ENCODE measurements at places on chromosomes 4 and X.
A peak's percentile ranks its signal among the peaks of the same experiment; 100 is the strongest.

DNA sequence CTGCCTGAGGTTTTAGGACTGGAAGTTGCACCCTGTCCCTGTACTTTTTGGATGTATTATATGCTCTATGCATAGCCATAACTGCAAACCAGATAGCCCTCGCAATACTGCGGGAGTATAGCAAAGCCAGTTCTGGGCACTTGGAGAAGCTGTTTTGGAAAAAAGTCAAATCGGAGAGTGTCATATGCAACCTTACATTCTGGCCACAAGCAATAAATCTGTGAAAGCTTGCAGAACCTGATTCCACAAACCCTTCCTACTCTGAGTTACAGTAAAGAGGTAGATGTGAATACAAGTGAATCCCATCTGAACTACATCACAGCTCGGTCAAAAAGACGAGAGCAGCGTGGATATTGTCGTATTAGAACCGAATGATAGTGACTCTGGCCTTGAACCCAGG lies 10.3 kb downstream of the HELT start:
- no peak for DNase-seq

- DNase-seq = no peak
Observed at GRCh38 chr4:52259978-52260377, 208.9 kb downstream of the SPATA18 start.

GRCh38 chrX:126137899-126138298 lies 28.2 kb downstream of the DCAF12L2 start:
- DNase-seq = no peak

GRCh38 chr4:185134307-185134869 lies 8.7 kb upstream of the SLC25A4 start:
- peak; percentile 79 for DNase-seq

DNA sequence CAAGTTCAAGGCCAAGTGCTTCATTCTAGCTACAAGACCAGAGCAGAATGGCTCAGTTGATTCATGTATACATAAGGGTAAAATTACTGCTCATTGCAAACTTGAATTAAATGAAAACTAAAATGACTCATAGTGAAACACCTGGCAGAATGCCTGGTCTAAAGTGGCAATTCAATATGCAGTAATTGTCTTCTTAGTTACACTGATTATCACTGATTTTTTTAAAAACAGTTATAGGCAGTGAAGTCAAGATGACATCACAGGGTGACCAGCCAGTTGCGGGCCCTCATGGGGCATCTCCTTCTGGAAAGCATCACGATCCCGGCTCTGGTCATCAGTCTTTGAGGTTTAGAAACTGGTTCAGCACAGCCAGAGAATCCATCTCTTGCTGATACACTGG lies 154.2 kb downstream of the RAB28 start:
- no peak for DNase-seq

- DNase-seq = no peak
Observed at GRCh38 chr4:24704149-24704548, 91.2 kb upstream of the SOD3 start.

DNA sequence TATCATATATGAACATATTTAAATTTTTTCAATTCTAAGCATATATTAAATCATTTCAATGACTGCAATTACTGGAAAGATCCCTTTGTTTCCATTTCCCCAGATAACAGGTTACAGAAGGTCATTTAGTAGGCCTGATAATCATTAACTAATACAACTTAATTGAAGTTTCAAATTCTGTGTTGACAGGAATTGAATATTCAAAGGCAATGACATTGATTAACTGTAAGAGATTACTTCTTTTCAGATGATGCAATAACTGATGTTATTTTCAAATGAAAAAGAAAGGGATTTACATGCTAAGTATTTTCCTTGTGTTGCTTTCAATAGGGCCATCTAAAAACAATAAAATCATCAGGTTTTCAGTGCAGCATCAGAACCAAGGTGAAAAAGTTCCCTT lies 81.1 kb upstream of the ENPEP start:
- DNase-seq = no peak

DNA sequence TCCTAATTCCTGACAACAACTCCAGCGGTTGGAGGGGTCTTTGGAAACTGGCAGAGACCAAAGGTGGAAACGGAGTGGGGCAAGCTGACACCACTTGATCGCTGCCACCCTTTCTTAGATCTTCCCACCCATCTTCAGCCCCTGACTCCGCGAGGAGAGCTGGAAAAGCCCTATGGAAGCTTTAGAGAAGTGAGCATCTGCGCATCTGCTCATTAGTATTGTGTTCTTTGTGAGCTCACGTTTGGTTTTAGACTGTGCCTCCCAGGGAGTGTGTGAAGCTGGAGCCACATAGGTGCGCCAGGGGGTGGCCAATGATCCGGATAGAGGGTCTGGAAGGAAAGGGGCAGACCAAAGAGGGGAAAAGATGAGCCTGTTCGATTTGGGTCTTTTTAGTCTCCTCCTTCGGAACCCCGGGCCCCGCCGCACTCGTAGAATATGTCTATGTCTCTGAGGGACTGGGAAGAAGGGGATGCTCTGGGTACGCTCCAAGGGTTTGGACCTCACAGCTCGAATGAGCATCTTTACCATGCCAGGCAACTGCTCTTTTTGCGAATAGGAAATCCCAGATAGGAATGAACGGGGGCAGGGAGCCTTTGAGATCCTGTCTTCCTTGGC lies 578 bp upstream of the DKK2 start:
- DNase-seq = peak; percentile 13

DNA sequence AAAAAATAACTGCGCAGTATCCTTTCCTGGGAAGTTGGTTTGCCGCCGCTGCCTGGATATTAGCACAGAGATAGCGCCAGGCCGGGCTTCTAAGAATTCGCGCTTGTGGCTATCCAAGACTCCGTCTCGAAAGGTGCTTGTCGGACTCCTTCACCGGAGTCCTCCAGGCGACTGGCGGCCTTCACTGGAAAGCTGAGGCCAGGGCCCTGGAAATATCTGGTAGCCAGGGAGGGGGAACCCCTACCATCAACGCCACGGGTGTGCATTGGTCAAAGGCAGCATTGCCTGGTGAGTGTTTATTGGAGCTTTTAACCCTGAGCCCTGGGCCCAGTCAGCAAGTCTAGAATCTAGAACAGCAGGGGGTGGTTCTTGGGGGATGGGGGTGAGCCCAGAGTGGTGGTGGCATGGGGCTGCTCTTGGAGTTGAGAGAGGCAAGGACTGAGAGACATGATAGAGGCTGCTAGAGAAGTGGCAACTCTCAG lies 577 bp upstream of the PIM2 start:
- no peak for DNase-seq

DNA sequence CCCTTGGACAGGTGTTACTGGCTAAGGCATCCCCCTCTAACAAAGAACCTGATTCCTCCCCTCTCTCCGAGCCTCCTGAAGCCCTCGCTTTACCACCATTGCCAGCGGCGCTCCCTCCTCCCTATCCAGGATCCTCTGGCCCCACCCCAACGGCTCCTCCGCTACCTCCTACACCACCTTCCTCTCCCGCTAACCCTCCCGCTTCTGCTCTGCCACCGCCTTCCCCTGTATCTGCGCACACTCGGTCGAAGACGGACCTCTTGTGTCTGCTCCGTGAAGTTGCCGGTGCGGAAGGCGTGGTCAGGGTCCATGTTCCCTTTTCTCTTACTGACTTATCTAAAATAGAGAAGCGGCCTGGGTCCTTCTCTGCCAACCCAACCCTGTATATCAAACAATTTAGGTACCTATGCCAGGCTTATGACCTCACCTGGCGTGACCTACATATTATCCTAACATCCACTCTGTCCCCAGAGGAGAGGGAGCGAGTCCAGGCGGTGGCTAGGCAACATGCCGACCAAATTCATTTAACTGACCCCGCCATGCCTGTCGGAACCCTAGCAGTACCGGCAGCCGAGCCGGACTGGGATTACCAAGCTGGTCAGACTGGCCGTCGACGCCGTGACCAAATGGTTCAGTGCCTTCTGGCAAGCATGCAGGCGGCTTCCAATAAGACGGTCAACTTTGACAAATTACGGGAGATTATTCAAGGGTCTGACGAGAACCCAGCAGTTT lies 958.9 kb downstream of the RPA4 start:
- DNase-seq = no peak

DNA sequence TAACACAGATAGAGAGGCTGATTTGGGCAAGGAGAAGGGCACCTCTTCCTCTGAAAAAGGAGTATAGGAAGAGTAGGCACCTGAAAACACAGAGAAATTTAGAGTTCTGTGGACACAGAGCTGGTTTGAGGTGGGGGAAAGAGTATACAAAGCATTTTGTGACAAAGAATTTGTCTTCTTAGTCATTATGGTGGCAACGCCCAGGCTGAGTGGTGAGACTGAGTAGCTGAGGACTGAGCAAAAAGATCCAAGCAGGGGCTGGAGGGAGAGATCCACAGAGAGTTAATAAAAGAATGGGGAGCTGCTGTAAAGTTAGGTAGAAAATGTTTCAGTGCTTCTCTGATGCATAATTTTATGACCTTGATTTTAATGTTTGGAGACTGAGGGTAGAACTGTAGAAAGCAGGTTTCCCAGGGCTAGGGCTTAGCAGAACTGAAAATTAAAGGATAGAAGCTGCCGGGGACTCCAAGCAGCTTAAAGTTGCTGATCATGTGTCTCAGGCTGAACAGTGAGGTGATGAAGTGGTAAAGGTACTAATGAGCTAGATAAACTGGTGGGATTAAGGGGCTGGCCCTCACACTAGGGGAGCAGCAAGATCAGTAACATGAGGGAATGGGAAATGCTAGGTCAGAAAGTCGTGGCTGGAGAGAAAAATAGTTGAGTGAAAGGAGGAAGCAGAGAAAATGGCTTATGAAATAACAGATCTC lies 118.9 kb downstream of the CEP44 start:
- DNase-seq = no peak

GRCh38 chr4:158161551-158162354 lies 11.1 kb downstream of the GASK1B start:
- DNase-seq = peak; percentile 99

DNA sequence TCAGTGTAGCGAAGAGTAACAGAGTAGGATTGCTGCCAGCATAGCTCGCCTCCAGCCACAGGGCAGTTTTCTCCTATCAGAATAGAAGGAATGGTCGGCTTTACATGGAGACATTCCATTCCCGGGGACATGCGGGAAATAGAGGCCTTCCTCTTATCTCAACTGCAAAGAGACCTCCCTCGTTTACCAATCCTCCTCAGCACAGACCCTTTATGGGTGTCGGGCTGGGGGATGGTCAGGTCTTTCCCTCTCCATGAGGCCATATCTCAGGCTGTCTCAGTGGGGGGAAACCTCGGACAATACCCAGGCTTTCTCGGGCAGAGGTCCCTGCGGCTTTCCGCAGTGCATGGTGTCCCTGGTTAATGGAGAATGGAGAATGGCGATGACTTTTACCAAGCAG lies 285.0 kb downstream of the ASMT start:
- no peak for DNase-seq

DNA sequence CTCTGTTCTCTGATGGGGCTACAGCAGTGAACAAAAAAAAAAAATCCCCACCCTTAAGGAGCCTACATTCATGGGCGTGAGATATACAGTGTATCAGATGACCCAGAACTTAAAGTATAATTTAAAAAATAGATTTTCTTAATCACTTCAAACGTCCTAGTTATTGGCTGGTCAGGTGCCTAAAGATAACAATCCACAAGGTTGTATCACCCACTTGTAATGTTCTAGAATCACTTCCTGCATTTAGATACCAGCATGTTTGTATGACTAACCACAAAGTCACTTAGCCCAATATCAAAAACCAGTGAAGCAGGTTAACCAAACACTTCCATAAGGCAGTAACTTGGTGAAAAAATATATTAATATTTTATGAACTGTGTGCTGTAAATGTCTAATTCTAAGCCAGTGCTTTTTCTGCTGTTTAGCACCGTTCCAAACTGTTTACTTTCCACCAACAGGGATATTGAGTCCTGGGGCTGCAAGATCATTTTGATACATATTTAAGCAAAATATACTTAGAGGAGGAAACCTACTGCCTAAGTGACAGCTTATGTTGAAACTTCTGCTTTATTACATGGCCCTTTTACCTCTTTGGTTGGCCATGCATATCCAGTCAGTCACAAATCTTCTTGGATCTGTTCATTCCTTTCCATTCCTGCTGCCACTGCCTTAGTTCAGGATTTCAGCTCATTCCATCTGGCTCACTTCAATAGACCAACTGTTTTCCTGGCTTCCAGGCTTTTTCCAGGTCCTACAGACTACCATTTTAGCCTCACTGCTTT lies 43.3 kb downstream of the CD40LG start:
- no peak for DNase-seq

- DNase-seq = no peak
Observed at GRCh38 chrX:14864631-14865030, 8.2 kb downstream of the FANCB start.

- DNase-seq = no peak
Observed at GRCh38 chrX:1528186-1528883, 8.7 kb downstream of the P2RY8 start.

GRCh38 chr4:75235359-75235951 lies 278.7 kb downstream of the RCHY1 start:
- DNase-seq = no peak

GRCh38 chrX:133414406-133415275 lies 648 bp downstream of the GPC4 start:
- DNase-seq = peak; percentile 74

DNA sequence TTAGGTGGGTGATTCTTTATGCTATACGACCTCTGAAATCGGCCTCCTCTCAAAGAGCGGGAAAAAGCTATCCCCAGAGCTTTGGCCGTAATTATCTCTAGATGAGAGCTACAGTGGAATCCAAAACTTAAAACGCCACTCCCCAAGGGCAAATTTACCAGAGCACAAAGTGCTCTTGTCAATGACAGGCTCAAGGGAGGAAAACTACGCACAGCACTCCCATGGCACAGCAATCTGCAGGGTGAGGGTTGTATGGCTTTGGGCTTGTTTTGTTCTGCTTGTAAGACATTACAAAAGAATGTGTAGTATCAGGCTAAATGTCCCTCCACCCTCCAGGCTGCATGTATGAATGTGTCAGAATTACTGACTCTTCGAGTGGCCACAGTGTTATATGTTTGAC lies 44.0 kb downstream of the ARHGEF6 start:
- no peak for DNase-seq

GRCh38 chrX:137823257-137823656 lies 257.3 kb downstream of the ZIC3 start:
- no peak for DNase-seq

DNA sequence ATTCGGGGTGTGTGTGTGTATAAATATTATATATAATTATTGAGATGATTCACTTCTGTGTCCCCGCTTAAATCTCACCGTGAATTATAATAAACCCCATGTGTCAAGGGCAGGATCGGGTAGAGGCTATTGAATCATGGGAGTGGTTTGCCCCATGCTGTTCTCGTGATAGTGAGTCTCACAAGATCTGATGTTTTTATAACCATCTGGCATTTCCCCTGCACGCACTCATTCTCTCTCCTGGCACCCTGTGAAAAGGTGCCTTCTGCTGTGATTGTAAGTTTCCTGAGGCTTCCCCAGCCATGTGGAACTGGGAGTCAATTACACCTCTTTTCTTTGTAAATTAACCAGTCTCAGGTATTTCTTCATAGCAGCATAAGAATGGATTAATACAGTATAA lies 851.4 kb upstream of the AGA start:
- DNase-seq = no peak

GRCh38 chr4:8189551-8190466 lies 9.3 kb upstream of the SH3TC1 start:
- no peak for DNase-seq

- DNase-seq = no peak
Observed at GRCh38 chr4:10731690-10732089, 47.1 kb upstream of the CLNK start.

GRCh38 chr4:1795299-1796195 lies 2.5 kb downstream of the FGFR3 start:
- no peak for DNase-seq

All from suppressor macrophage treated with lipopolysaccharide for 1 hour (primary cell).